Stimulated activated CD4-positive, alpha-beta T cell treated with anti-CD3 and anti-CD28 coated beads, Interleukin-1b, Interleukin-23, amount 100 ng/mL, for 48 hours (primary cell): ENCODE measurements at places on chromosomes 6 and 20.

GRCh38 chr6:107987805-107988204 lies 29.8 kb upstream of the SEC63 start:
- DNase-seq: no peak

DNA sequence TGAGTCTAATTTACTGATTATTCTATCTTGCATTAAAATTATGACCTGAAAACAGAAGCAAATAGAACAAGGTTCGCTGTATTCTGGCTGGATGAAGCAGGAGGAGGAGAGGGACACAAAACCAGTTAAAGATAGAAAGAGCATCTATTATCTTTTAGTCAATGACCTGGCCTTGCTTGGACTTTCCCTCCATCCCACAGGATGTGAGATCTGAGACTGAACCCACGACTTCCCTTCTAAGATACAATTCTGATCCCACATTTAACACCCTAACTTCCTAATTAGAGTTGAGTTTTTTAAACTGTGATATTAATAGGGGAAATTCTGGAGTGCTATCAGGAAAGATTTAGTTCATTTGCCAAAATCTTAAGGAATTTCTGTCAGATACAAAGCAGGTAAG lies 3.1 kb upstream of the HLA-DQA2 start:
- no peak for DNase-seq

- no peak for DNase-seq
Observed at GRCh38 chr6:135008941-135009290, 45.7 kb downstream of the HBS1L start.

- DNase-seq: no peak
Observed at GRCh38 chr6:108728826-108729225, 119.4 kb upstream of the ARMC2 start.

GRCh38 chr6:127564761-127565160 lies 12.2 kb upstream of the C6orf58 start:
- no peak for DNase-seq

- DNase-seq: no peak
Observed at GRCh38 chr6:144955392-144955791, 670.3 kb downstream of the UTRN start.
